Pancreas (tissue), 10 donors: ENCODE measurements at places on chromosomes 13 and 19.
A peak's percentile ranks its signal among the peaks of the same experiment; 100 is the strongest.

DNA sequence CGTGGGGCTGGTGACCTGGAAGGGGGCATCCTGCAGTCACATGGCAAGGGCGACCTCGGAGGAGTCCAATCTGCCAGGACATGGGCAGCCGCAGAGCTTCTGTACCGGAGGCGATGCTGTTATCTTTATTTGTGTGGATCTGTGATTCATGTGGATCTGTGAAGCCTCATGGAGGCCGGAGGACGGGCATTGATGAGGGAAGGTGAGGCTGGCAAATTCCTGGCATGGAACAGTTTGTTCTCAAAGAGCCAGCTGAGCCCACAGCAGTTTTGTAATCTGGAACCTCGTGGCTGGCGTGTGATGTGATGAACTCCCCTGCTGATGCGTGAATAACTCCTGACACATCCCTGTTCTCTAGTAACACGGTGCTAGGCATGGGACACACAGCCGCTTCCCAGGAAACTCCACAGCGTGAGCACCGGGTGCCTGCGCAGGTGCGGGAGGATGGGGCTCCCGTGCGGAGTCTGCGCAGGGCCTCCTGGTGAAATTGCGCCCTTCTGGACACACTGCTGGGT lies 40.4 kb downstream of the ATP11A start:
- no peak for DNase-seq

GRCh38 chr13:78015782-78016181 lies 97.2 kb upstream of the EDNRB start:
- DNase-seq = no peak

- no peak for DNase-seq
These were observed 15.5 kb downstream of the SLC25A30 start for GRCh38 chr13:45402641-45403040.

- DNase-seq = no peak
These were observed 88.7 kb upstream of the USP29 start for GRCh38 chr19:57031106-57031505.

DNA sequence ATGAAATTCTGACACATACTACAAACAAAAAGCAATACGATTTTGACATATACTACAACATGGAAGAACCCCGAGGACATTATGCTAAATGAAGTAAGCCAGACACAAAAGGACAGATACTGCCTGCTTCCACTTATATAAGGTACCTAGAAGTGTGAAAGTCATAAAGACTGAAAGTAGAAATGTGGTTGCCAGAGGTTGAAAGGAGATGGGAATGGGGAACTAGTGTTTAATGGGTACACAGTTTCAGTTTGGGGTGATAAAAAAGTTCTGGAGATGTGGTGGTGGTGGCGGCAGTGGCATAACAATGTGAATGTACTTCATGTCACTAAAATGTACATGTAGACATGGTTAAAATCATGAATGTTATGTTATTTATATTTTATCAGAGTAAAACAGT lies 12.1 kb upstream of the NDFIP2 start:
- DNase-seq = no peak

DNA sequence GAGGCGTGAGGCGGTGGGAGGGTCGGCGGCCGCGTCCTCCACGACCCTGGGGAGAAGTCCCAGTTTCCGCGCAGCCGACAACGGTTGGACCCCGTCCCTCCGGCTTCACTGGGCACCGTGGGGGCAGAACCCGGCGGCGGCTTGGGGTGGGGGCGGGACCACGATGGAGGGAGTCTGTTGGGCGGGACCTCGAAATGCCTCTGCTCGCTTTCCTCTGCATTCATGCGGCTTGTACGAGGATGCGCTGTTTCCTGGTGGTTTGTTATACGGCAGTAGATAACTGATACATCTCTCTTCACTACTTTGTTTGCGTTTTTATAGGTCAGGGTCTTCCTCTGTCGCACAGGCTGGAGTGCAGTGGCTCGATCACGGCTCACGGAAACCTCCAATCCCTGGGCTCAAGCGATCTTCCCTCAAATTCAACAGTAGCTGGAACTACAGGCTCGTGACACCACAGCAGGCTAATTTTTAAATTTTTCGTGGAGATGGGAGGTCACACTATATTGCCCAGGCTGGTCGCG lies 24.6 kb upstream of the ZNF846 start:
- peak; percentile 82 for DNase-seq

DNA sequence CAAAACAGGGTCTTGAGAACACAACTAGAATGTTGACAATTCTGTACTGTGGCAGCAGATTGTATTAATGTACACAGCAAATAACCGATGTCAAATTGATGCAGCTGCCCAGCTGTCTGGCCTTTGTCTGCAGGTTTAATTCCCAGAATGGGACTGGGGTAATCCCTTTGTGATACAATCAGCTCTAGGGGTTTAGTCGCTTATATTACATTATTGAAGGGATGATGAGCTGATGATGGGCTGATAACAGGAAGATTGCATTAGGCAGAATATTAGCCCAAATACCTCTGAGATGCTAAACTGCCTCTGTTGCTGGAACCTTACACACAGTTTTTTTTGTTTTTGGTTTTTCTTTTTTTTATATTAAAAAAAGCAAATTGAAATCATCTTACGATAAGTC lies 265.0 kb downstream of the RBM26 start:
- DNase-seq = no peak
